Fibroblast of the conjunctiva (primary cell): ENCODE measurements at places on chromosomes 1 and 21.

- DNase-seq: peak; percentile 61
Observed at GRCh38 chr1:11645670-11646265, 8.5 kb downstream of the FBXO2 start.

DNA sequence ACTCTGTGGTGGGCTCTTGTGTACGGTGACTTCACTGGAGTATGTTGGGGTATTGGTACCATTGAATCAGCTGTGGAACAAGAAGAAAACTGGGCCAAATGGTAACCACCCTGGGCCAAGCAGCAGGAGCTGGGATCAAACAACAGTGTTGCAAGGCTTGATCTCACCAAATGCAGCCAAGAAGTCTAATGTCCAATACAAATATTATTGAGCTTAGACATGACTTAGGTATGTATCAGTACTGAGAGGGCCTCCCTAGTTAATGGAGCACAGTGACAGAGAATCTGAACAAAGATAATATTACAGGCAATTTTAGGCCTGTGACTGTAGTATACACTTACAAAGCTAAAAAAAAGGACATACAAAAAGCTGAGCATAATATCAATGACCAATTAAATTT, 604.8 kb downstream of the PLA2G4A start:
- DNase-seq: no peak

DNA sequence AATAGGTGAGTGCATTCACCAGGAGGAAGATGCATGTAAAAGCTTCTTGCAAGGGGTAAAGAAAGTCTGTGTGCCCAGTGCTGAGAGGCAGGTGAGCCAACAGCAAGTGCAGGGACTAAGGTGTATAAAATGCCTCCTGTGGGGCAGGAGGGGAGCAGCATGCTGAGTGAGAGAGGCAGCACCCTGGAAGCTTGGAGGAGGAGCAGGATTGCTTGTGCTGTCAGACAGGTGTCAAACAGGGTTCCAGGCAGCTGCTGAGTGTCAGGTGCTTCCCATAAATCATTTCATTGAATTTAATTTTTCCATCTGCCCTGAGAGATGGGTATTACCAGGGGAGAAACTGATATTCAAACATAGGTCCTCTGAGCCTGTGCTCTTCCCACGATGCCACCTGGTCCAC, 13.9 kb downstream of the BSND start:
- DNase-seq: no peak

DNA sequence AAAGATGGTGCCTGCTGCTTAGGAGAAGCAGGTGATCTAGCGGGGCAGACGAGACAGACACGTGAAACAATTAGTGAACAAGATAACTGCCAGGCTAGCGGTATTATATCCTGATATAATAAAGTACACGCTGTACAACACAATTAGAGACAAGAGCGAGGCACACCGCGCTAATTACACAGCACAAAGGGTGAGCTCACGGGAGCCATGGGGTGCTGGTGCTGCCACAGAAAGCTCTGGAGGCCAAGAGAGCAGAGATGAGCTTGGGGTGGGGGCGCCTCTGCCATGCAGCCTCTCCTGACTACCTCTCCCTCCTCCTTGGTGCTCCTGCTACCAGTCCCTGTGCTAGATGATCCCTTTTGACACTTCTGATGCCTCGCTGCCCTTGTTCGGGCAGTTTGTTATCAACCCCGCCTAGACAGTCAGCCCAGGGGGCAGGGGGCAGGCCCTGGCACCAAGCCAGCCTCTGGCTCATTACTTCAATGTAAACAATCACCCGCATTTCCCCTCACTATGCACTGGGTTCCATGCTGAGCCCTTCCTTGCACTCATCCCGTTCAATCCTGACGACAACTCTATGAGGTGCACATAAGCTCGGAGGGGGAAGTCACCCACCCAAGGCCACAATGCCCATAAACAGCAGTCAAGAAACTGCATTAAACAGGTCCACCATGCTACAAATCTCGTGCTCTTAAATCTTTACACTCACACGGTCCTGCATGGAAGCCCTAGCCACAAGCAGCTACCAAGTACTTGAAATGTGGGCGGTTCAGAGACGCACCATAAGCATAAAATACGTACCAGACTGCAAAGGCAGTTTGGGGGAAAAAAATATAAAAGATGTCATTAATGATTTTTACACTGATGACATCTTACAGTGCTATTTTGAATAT, 103.0 kb downstream of the SSBP3 start:
- no peak for DNase-seq

GRCh38 chr21:33552093-33552998, 9.5 kb downstream of the SON start:
- DNase-seq: no peak

DNA sequence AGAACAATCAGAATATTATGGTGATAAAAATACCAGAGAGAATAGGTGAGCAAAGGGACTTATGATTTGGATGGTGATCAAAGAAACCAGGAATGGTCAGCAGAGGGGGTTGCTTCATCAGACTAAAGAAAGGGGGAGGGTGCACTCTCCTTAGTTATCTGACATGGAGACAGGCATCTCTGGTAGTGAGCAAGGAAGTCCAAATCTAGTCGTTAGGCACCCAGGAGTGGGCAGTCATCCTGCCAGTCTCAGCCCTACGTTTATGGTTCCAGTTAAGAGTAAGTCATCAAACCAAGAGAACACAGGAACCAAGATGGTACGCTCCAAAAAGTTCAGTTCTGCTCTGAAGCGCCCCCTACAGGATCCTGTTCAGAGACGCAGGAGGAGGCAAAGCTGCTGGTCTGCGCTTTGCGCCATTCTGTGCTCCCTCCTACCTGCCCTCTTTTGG, 28.6 kb downstream of the EBNA1BP2 start:
- no peak for DNase-seq

DNA sequence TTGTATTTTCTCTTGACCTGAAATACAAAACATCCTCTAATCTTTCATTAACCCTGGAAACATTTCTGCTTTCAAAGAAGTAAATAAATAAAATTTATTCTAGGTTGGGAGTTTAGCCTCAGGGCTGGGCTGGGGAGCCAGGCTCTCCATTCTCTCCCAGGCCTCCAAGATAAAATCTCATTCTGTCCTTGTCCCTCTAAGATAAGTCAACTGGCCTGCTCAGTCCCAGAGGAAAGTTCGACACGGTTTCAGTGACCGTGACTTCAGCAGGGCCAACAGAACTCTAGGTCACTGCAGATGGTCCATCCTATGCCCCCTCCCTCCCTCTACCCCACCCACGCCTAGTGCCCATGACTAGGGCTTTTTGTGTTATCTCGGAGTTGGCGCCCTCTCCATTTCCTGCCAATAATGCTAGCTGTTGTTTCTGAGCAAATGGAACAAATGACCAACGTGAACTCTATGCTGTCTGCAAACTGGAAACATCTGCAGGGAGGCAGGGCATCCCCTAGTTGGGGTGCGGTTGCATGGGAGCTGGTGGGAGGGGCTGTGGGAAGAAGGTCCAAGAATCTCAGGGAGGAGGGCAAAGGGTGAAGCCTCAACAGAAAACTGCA, 10.1 kb upstream of the ADORA3 start:
- peak; percentile 17 for DNase-seq

DNA sequence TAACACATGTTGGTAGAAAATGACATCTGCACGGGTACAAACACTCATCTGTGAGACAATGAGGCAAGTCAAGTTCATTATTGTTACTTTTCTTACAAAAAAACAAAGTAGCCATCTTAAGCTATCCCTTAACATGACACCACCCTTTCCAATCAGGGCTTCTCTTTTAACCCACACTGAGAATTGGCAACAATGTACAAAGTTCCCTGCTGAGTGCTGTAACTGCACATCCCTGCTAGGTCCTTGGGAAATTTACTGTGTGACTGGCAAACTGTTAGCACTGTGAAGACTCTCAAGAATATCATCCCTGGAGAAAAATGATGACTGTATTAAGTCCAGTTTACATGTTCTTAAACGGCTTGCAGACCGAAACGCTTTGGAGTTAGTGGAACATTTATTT, 185.8 kb upstream of the PLD5 start:
- DNase-seq: no peak

- DNase-seq: no peak
Observed at GRCh38 chr1:14679027-14679688, 80.7 kb downstream of the KAZN start.

- DNase-seq: no peak
Observed at GRCh38 chr1:168897249-168897648, 168.2 kb upstream of the DPT start.

DNA sequence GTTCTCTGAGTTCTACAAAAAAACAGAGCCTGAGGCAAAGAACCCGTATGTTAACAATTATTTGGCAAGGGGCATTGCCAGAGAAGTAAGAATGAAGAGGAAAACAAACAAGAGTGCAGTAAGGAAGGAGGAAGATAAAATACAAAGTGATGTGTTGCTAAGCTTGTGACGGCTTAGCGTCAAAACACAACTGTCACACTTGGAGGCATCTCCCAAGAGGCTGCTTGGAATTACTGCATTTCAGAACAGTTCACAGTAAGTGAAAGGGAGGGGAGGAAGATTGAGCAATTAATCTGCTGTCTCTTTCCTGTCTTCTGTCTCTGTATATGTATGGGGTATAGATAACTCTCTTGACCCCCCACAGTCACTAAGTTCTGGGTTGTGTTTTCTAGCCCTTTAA, 1017.0 kb upstream of the TMPRSS15 start:
- DNase-seq: peak; percentile 14

DNA sequence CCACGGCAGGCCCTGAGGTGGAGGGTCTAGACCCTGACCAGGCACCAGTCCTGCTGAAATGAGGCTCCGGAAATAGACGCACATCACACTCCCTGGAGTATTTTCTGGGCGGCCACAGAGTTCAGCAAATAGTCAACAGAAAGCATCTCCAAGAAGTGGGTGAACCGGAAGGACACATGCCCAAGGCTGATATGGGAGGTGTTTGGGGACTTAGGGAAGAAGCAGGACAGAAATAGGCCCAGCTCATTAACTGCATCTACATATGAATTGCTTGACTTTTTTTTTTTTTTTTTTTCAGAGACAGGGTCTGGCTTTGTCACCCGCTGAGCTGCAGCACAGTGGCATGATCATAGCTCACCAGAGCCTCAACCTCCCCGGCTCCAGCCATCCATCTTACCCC, 36.5 kb upstream of the GPR157 start:
- no peak for DNase-seq

GRCh38 chr21:46273341-46273740, 12.1 kb downstream of the MCM3AP start:
- DNase-seq: no peak

GRCh38 chr1:179393721-179394120, 27.9 kb downstream of the AXDND1 start:
- no peak for DNase-seq

GRCh38 chr1:213582976-213583567, 404.7 kb upstream of the PROX1 start:
- no peak for DNase-seq

DNA sequence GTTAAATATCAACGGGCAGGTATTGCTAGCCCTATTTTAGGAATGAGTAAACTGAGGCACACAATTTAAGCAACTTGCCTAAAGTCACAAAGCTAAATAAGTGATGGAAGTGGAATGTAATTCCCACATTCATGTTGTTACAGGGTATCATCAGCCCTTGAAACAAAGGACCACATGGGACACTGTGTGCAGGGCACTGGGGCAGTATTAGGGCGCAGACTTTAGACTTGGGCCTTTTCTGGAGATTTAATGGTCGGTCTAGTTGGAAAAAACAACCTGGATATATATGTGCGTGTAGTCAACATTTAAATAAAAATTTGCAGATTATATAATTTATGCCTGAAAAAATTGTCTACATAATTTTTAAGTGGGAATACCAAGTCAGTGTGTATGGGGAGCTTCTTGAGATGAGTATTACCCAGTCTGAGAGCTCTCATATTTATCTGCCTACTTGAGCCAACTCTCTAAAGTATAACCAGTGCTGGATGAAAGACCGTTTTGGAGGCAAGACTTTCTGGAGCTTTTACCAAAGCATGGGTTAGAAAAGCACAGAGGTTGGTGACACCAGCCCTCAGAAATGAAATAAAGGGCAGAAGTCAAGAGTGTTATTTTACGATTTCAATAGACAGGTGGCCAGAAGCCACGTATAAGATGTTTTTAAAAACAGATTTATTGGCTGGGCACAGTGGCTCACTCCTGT, 1.6 kb downstream of the KDM1A start:
- DNase-seq: no peak

DNA sequence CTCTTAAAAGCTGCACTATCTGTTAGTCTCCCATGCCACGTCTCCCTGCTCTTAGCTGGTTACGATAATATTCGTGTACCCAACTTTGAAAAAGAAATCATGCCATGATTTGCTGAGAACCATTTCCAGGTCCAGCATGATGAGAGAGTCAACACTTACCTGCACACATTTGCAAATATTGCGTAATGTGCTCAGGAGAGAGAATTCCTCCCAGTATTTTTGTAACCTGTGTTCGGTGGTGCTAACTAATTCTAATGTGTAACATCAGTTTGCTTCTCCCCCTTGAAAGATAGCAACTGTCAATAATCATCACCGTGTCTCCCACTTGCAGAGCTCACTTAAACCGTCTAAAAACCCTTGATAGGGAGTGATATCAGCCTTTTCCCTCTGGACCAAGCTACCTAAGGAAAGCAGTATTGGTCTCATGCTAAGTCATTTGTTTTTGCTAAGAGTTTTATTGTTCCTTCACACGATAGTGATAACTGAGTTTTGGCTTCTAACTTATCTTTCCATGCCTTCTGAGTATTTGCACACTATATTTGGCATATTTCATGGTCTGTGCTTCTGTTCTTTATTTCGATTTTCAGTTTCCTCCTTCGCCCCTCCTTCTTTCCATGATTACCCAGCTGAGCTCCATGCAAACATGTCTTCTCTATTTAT, 61.1 kb upstream of the IRF2BP2 start:
- DNase-seq: no peak

DNA sequence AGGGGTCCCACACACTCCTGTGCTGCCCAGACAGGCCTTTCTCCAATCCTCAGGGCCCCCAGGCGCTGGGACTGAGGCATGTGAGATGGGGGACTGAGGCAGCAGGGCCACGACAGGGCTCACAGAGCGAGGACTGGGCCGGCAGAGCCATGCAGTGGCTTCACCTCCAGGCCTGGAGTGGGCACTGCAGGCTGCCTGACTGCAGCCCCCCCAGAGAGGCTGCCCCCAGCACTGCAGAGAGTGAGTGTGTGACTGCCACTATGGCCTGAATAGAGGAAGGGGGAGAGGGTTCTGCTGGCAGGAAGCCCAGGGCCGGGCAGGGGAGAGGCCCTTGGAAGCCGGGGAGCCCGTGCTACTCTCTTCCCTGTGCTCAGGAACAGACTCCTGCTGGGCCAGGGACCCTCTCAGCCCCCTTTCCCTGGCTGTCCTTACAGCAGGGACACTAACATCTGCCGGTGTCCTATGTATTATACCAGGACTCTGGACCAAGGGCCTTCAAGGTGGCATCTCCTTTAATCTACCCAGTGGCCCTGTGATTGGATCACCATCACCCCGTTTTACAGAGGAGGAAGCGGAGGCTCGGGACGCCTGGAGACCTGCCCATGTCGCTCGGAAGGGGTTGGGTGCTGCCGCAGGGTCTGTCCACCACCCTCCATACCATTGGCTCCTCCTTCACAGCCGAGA, 20.2 kb upstream of the PLEKHG5 start:
- DNase-seq: no peak

GRCh38 chr1:181849071-181849470, 212.4 kb downstream of the ZNF648 start:
- DNase-seq: no peak

GRCh38 chr1:200493344-200493743, 83.5 kb upstream of the ZNF281 start:
- no peak for DNase-seq

- DNase-seq: no peak
Observed at GRCh38 chr1:47693115-47693514, 255.3 kb downstream of the FOXD2 start.
